ENCODE measurements at places on chromosomes 7 and 10. TPM values are rescaled to one million over a fixed set of nuclear protein-coding genes. Genes with fewer than 3 reads are reported as not detected.

- no peak for DNase-seq
These were observed 21.8 kb upstream of the SMNDC1 start for GRCh38 chr10:110326351-110327032.

NME8 gene
- total RNA-seq = 0.29 TPM

HTR7 gene
- total RNA-seq = 0.83 TPM

- DNase-seq = no peak
These were observed 44.2 kb downstream of the LRMDA start for GRCh38 chr10:75475460-75476182.

AUTS2 gene
- total RNA-seq = 52.9 TPM

DNA sequence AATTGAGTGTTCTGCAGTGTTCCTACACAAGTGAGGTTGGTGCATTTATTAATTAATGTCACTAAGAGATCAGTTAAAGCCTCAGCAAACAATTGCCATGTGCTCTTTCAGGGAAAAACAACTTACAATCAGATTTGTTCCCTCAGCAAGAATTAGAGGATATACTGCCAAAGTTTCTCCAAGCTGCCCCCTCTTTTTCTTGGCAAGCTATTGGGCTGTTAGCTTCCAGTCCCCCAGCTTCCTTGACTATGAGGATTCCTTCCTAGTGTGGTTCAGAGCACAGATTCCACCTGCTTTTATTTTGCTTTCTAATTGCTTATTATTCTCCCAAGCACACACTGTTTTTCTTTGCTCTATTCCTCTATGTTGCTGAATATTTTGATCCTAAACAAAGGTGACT, 112.7 kb downstream of the RBM20 start:
- DNase-seq = no peak

DNA sequence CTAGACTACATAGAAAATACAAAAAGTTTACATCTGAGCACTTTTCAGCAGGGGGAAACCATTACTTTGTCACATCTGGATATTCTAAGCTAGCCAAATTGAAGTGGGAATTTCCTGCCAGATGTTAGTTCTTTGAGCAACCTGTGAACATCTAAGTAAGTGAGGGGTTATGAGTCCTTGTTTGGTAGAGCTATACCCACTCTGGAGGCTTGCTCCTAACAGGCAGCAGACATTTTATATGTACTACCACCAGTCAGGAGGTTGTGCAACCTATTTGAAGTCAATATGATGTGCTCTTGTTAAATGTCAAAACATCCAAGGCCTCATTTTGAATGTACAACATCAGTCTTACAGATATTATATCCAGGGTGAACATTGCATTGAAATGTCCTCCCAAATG, 143.3 kb upstream of the KAT6B start:
- no peak for DNase-seq

DNA sequence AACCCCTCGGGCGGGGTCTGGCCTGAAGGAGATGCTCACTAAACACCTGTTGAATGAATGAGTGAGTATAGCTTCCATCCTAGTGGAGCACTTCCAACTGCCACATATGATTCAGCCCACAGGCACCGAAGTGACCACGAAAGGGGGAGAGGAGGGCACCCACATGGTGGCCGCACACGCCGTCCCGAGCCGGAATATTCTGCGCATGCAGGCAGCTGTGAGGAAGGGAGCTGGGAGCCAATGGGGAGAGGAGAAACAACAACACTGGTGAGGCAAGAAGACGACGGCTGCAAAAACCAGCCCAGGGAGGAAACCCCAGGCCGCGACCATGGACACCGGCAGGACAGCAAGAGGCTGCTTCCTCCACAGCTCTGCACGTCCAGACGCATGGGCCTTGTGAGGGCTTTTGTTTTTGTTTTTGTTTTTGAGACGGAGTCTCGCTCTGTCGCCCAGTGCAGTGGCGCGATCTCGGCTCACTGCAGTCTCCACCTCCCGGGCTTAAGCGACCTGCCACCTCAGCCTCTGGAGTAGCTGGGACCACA, 67.1 kb upstream of the DNAAF5 start:
- no peak for DNase-seq

GRCh38 chr10:70901276-70901878, 13.0 kb upstream of the PCBD1 start:
- peak; percentile 58 for DNase-seq

GRCh38 chr7:73593207-73594045, 15.0 kb upstream of the TBL2 start:
- DNase-seq = no peak

DNA sequence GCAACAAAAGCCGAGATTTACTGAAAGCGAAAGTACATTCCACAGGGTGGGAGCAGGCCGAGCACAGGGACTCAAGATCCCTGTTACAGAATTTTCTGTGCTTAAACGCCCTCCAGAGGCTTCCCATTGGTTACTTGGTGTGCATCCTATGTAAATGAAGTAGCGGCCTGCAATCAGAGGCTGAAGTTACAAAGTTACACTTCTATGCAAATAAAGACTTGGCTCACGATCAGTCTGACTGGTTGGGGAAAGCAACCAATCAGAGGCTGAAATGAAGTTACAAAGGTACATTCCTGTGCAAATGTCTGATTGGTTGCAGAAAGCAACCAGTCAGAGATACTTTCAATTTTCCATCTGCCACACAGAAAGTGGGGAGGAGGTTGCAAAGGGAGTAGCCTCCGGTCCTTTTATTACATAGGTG, 4.1 kb downstream of the ACBD7 start:
- DNase-seq = no peak

GRCh38 chr7:70647801-70648498, 484.0 kb upstream of the GALNT17 start:
- DNase-seq = no peak

- DNase-seq = no peak
These were observed 55.5 kb downstream of the TES start for GRCh38 chr7:116265881-116266280.

- no peak for DNase-seq
These were observed 8.1 kb downstream of the ZNF438 start for GRCh38 chr10:31023558-31023957.

MLXIPL gene
- total RNA-seq = 14.0 TPM

- no peak for DNase-seq
These were observed 1078.2 kb upstream of the LRRTM3 start for GRCh38 chr10:65847436-65848230.

DNA sequence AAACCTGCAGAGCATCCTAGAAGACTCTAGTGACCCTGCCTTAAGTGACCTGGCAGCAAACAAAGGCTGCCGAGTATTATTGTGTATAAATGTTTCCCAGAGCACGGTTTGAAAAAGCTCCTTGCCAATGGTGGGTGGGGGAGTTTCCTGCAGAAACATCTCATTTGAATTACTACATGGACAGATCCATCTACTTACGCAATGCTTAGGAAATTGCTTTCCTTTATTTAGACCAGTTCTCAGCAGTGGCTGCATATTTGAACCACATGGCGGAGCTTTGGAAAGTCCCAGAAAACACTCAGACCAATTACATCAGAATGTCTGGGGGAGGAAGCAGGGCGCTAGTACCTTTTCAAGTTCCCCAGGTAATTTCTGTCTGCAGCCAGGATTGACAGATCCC, 560.9 kb downstream of the SDK1 start:
- peak; percentile 55 for DNase-seq

MRPL43 gene
- total RNA-seq = 53.9 TPM

CCDC201 gene
- total RNA-seq = not detected

DNA sequence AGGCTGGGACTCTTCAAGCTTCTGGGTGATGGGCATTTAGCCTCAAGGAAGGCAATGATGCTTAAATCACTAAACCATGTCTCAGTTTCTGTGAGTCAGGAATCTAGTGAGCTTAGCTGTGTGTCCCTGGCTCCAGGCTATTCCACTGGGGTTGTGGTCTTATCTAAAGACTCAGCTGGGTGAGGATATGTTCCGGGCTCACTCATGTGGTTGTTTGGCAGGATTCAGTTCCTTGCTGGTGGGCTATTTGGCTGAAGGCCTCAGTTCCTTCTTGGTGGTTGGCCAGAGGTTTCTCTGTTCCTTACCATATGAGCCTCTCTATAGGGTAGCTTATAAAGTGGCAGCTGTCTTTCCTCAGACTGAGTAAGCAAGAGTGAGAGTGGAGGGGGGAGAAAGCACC, 12.0 kb downstream of the EVX1 start:
- DNase-seq = no peak

UCMA gene
- total RNA-seq = not detected

ASIC3 gene
- 1.5 TPM for total RNA-seq

GRCh38 chr10:48548531-48549135, 56.2 kb downstream of the ARHGAP22 start:
- DNase-seq = no peak

DNA sequence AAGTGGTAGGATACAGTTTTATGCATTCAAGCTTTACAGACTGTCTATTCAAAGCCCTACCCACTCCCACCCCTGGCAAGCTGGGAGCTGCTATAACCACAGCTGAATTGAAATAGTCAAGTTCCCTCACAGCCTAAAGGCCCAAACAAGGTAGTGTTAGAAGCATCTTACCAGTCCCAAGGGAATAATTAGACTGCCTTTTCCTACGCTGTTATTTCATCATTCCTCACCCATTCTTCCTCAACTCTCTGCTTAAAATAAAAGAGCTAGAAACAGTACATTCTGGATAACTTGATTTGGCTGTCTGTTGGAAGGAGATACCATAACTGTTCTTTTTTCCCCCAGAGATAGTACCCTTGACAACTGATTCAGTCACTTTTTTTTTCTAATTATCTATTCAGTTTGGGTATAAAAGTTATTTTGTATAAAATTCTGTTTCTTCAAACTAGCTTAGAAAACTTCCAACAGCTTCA, 54.0 kb downstream of the RAPGEF5 start:
- DNase-seq = no peak

GBX1 gene
- total RNA-seq = not detected

SPDYE8 gene
- not detected for total RNA-seq

CACNB2 gene
- total RNA-seq = 21.6 TPM

- DNase-seq = peak; percentile 93
These were observed 23.9 kb downstream of the SCD start for GRCh38 chr10:100370714-100371481.

Measured in posterior vena cava (tissue), 2 donors.